ENCODE measurements at places on chromosomes 7 and 10. TPM values are rescaled to one million over a fixed set of nuclear protein-coding genes. Genes with fewer than 3 reads are reported as not detected.

TMEM273 gene
- total RNA-seq, result not detected

RPEL1 gene
- not detected for total RNA-seq

EVX1 gene
- not detected for total RNA-seq

OIT3 gene
- total RNA-seq, result not detected

SPDYE9 gene
- total RNA-seq, result not detected

TSPAN12 gene
- total RNA-seq, result 1.8 TPM

TFEC gene
- total RNA-seq, result not detected

ZNF239 gene
- 1.7 TPM for total RNA-seq

NANOS1 gene
- total RNA-seq, result 0.71 TPM

PRKG1 gene
- total RNA-seq, result not detected

TSPAN15 gene
- 6.3 TPM for total RNA-seq

DNA sequence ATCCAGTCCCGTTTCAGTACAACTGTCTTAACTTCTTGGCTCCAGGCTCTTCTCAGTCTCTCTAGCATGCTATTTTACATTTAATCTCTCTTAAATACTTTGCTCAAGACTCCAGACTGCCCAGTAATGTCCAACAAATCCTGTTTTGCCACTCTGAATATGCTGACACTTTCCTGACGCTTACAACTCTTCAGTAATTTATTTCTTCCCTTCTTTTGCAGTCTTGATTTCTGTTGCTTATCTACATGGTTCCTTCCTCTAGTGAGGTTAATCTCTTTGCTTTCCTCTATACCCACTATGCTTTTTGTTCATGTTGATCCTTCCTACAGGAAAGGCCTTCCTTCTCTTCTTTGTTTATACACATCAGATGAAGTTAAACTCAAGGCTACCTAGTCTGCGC lies 23.7 kb downstream of the UMAD1 start:
- DNase-seq, result no peak

DNA sequence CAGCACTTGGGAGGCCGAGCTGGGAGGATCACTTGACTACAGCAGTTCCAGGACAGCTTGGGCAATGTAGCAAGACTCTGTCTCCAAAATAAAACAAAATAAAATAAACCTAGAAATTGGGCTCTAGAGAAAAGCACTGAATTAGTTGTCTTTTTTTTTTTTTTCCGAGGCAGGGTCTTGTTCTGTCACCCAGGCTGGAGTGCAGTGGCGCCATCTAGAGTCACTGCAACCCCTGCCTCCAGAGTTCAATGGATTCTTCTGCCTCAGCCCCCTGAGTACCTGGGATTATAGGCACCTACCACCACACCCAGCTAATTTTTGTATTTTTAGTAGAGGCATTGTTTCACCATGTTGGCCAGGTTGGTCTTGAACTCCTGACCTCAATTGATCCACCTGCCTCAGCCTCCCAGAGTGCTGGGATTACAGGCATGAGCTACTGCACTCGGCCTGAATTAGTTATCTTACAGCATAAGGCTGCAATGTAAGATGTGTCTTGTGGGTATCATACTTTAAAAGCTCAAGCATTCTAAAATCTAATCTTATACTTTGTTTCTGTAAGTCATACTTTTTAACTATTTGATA lies 12.8 kb downstream of the MEIG1 start:
- DNase-seq, result no peak

GRCh38 chr7:39333701-39334100 lies 232.5 kb upstream of the YAE1 start:
- DNase-seq, result no peak

DNA sequence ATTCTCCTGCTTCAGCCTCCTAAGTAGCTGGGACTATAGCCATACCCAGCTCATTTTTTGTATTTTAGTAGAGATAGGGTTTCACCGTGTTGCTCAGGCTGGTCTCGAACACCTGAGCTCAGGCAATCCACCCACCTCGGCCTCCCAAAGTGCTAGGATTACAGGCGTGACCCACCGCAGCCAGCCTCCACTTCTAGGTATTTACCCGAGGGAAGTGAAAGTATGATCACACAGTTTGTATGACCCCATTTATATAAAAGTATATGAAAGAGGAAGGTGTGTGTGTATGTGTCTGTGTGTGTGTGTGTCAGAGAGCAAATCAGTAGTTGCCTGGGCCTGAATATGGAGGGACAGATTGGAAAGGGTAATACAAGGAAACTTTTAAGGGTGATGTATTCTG lies 2.0 kb upstream of the PURB start:
- DNase-seq, result no peak

DNA sequence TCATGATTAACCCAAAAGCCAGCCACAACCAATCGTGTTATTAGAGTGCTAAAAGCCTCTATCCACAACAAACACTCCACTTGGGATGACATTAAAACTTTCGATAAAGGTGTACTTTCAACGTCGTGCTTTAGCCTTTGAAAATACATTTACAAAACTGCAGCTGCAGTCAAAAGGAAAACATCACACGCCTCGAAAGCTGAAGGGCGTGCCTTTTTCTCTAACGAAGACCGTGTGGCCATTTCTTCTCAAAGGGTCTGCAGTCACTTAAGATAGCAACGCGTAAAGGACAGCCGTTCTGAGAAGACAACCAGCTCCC lies 1.1 kb downstream of the ARHGAP12 start:
- DNase-seq, result no peak

DNA sequence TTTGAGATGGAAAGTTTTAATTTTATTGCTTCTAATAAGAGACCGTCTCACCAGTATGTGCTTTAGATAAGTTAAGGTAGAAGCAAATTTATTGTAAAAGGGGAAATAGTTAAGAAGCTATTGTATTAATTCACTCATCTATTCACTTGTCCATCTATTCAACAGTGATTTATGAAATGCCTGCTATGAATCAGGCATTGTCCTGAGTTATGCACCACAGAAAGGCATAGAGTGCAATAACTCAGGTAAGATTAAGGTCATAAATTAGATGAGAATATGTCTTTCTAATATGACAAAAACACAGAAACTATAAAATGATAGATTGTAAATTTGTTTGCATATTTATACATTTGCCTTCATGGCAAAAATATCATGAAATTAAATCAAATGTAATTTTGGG lies 379.3 kb upstream of the PCDH15 start:
- no peak for DNase-seq

GRCh38 chr7:25206765-25207164 lies 21.5 kb downstream of the NPVF start:
- no peak for DNase-seq

- DNase-seq, result no peak
Observed at GRCh38 chr10:76010703-76011102, 579.3 kb downstream of the LRMDA start.

DNA sequence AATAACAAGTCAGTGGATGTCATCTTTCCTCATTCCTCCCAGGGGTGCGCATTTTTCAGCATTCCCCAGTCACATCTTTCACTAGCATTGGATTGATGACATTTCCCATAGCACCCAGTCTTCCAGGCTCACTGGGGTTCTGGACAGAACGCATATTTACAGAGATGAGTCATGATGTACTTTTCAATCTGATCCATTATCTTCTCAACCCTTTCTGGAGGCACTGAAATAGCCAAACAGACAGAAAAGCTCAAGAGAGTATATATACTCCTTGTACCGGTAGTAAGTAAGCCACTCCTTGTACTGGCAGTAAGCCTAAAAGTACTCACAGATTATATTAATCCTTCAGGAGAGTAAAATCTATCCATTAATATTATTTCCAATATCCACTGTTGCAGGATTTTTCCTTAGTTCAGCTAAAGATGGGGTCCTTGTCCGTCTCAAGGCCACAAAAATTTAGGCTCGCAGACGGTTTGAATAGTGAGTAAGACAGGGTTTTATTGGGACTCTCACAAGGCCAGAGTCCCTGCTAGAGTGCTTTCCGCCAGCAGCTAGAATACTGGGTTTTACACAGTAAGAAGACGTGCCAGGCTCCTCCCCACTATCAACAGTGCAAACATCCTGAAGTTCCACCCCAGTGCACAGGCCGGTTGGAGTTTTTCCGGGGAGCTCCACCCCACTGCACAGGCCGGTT lies 60.8 kb downstream of the MDH2 start:
- DNase-seq, result peak; percentile 6

DNA sequence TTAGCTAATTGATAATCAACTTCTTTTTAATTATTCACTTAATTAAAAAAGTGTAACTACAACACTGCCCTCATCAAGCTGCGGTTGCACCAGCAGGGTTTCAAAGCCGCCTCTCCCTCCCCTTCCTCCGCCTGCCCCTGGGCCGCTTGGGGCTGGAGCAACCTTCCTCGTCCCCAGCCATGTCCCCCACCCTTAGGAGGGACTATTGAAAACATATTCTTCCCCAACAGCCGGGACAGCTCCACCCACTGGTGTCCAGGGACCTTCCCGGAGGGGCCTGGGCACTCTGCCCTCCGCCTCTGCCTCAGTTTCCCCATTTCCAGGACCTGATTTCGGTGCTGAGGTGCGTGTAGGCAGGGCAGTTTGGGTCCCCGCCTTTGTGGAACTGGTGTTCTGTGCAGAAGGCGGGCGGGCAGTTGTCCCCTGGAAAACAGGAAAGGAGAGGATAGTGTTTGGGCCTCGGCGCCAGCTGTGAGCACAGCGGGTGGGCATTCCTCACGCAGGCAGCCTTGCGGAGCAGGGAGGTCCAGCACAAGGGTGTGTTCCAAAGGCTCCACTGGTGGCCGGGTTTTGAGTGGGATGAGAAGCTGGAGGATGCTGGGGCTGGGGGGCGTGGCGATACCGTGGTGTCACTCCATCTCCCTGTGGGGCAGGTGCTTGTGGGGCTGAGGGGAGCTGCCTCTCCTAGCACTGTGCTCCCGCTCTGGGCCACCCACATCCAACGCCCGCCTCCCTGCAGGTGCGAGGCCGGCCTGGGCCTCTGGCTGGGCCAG lies 15.7 kb downstream of the UNCX start:
- DNase-seq, result no peak

GRCh38 chr7:127876393-127876792 lies 154.8 kb downstream of the LRRC4 start:
- no peak for DNase-seq

DNA sequence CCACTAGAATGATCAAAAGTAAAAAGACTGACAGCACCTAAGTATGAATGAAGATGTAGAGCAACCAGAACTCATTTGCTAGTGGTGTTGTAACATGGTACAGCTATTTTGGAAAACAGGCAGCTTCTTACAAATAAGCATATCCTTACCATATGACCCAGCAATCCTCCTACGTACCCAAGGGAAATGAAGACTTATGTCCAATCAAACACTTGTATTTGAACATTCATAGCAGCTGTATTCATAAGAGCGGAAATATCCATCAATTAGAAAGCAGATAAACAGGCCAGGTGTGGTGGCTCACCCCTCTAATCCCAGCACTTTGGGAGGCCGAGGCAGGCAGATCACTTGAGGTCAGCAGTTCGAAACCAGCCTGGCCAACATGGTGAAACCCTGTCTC lies 53.0 kb downstream of the KLRG2 start:
- no peak for DNase-seq

GRCh38 chr7:21500117-21500832 lies 42.6 kb upstream of the DNAH11 start:
- DNase-seq, result no peak

GRCh38 chr7:122556873-122557542 lies 141.9 kb downstream of the RNF133 start:
- no peak for DNase-seq

DNA sequence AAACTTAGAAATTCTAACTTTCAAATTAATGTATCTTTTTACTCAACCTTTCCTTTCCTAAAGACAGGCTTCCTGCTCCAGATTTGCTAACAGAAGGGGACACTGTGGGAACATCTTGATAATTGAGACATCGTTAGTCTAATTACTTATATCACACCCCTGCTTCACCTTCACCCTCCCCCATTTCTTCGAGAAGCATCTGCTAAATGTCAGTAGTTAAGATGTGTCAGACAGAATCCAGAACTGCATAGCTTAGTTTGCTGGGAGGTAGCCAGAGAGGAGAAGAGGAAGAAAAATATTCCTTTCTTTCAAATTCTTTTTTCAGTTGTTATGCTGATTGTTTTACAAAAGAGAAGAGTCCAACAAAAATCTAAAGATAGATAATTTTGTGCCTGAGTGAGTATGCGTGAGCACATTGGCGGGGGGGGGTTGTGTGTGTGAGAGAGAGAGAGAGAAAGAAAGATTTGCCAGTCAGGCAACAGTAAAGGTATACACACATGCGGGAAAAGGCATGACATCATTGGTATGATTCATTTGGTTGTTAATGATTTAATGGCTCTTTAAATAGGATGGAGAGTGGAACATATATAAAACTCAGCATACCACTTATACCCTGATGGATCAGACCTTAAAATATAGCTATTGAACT lies 192.4 kb downstream of the PTN start:
- DNase-seq, result no peak

- no peak for DNase-seq
Observed at GRCh38 chr10:50572017-50572491, 51.7 kb downstream of the SGMS1 start.

- no peak for DNase-seq
Observed at GRCh38 chr7:34916267-34916666, 121.0 kb downstream of the DPY19L1 start.

- no peak for DNase-seq
Observed at GRCh38 chr10:11679946-11680345, 62.2 kb upstream of the ECHDC3 start.

DNA sequence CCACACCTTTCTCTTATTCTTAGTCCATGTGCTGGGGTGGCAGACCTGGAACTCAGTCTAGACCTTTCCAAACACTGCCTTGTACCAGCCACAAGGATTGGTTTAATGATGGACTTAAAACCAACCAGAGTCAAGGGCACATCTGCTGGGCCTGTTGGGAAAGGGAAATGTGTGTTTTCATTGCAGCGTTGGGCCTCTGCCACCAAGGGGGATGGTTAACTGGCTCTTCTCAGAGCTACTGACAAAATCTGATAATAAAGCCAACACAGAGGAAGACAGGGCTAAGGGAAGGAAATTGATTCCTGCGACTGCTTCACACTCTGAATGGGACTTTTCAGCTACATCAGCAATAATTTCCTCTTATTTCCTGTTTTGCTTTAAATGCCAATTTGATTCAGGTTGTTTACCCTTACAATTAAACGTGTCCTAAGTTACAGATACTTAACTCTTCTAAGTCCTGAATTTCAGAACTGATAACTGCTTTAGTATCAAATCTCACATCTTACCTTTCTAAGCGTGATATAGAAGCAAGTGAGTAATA lies 68.4 kb upstream of the MALRD1 start:
- no peak for DNase-seq

GRCh38 chr10:59926086-59926485 lies 19.7 kb upstream of the CCDC6 start:
- no peak for DNase-seq

GRCh38 chr7:2663121-2663886 lies 24.7 kb upstream of the AMZ1 start:
- DNase-seq, result no peak

- no peak for DNase-seq
Observed at GRCh38 chr10:117094856-117095255, 43.2 kb downstream of the VAX1 start.
